Stimulated activated CD4-positive, alpha-beta T cell treated with anti-CD3 and anti-CD28 coated beads, Interleukin-1b, Interleukin-23, amount 100 ng/mL, for 4 hours (primary cell): ENCODE measurements at places on chromosomes 7 and 10.

GRCh38 chr10:73859428-73859783 is 14.9 kb downstream of the CAMK2G start:
- no peak for DNase-seq

DNA sequence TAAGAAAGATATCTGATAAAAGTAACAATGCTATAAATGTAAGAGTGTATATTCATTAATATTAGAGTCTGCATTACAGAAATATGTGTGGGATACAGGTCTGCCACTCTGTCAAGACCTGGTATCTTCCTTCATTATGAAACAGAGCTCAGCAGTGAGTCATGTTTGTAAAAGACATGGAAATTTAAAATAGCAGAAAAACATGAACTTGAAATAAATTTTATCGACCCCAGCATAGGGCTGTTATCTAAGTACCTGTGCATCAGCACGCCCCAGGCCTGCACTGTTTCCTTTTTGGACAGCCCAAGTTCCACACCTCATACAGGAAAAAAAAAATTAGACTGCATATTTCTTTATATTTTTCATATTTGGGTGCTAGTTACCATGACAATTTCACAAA is 58.0 kb upstream of the ZPBP start:
- no peak for DNase-seq

- no peak for DNase-seq
Observed at GRCh38 chr7:19017374-19017773, 100.1 kb downstream of the TWIST1 start.

DNA sequence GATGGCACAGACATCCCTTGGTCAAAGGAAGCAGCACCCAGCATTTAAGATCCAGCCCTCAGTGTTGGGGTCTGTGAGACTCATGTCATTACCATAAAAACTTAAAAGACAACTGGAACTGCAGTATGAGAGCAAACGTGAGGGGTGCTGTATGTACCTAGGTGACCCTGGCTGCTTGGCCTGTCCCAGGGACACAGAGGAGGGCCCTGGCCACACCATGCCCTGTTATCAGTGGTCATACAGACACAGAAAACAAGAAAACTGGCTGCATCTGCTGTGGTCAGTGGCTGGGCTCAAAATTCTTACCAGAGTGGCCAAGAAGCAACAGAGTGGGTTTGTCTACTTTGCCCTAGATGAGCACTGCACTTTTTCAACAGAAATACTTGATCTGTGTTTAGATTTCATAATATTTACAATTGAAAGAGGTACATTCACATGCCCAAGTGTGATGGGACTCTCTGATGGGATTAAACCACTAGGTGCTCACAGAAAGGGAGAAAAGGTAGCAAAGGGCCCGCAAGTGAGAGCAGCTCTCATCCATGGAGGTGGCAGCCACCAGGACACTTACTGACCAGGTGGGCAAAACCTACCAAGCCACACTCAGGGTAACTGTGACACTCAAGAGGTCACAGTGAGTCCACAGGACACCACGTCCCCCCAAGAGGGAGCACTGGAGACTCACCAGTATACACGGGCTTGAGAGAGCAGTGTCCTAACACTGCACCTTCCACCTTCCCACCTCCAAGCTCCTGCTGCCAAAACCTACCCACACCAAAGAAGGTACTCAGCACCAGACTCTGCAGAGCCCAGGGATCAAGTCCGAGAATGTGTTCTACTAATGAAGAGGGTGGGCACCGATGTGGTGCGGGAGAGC is 68.1 kb upstream of the CAMK2B start:
- no peak for DNase-seq

GRCh38 chr10:114103284-114103683 is 59.6 kb downstream of the ADRB1 start:
- DNase-seq = no peak

- no peak for DNase-seq
Observed at GRCh38 chr10:43093423-43094076, 16.7 kb downstream of the RET start.

DNA sequence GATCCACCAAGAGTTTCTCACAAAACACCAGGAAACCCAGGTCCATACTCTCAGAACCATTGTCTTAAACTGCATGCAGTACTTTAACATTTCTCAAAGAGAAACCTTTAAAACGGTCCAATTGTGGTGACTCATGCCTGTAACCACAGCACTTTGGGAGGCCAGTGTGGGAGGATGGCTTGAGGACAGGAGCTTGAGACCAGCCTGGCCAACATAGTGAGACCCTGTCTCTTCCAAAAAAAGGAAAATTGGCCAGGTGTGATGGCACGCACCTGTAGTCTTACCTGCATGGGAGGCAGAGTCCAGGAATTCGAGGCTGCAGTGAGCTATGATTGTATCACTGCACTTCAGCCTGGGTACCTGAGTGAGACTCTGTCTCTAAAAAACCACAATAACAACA is 97.5 kb upstream of the OIT3 start:
- no peak for DNase-seq

DNA sequence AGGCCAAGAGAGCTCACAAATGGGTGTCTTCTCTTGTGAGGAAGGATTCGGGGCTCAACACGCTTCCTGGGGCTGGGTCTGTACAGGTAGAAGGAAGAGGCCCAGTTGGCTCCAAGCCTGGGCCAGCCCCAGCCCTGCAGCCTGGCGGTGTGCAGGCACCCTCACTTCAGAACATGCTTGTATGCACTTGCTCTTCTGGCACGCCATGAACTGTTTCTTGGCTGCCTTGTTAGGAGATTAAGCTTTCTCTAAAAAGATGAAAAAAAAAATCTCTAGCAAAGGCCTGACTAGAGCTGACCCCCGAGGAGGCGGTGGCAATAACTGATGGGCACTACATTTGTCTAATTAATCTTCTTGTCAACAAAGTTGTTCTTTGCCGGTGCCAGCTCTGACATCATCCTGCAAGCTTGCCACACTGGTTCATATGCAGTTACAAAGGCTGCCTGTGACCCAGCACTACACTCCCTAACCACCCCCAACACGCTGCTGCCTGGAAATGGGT is 94.7 kb downstream of the WDR11 start:
- no peak for DNase-seq

DNA sequence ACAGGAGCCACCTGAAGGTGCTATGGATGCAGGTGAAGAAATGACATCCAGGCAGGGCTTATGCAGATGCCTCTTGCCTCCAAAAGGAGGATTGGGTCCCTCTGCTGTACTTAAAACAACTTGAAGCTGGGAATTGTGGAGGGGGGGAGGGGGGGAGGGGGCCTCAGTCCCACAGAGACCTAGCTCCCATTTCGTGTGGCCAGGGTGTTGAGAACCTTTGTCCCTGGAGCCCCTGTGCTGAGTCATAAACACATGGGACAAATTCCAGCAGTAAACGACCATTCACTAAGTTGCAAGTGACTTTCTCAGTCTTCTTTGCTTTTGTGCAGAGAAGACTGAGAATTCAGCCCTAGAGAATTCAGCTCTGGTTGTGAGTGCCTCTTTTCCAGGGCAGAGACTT is 96.5 kb upstream of the PODXL start:
- DNase-seq = no peak

DNA sequence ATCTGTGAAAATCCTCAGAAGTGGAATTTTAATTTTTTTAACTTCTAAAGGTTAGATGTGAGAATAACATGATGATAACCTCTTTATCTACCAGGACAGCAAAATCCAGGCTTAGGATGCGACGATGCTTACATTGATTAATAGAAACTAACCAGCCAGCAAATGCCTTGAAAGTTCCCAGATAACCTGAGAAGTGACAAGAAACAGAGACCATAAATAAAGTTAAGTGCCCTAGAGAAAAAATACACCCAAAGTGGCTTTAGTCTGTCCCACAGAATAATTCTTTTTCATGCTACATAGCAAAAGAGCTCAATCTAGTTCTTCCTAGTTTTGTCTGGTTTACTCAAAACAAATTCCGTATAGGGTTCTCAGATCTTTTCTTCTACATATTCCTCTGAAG is 262.7 kb downstream of the WDR11 start:
- DNase-seq = no peak

DNA sequence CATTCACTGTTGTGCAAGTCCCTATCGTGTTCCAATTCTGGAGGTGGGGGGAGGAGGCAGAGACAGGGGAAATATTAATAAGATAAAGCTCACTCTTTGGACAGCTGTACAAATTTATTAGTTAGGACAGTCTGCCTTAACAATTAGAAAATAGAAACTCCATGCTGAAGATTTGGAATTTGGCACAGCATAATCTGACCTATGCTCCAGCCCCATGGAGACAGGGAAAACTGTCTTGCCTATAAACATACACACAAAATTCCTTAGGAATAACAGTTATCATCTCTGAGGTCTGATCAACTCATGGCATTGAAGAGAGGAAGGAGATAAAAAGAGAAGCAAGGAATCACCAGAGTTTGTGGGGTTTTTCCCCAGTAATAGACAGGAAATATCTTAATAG is 335.4 kb upstream of the MEOX2 start:
- no peak for DNase-seq

- no peak for DNase-seq
Observed at GRCh38 chr7:149493366-149493765, 4.2 kb downstream of the ZNF746 start.

DNA sequence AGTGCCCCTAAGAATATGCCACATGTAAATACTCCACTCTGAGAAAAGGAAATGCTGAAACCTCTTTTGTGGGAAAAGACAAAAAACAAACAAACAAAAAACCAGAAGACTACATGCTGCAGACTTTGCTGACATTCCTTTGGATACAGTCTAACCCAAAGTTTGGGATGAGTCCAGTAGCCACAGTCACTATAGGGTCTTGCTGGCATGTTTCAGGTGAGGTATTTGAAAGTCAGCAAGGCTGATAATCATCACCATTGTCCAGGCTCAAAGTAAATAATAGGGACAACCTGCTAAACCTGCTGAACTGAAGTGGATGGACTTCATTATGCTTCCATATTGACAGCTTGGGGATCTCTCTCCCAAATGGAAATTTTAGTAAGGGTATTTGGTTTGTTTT is 1087.0 kb upstream of the LRRTM3 start:
- DNase-seq = no peak

- DNase-seq = no peak
Observed at GRCh38 chr7:67661-68395, 124.5 kb upstream of the FAM20C start.

GRCh38 chr10:117720931-117721835 is 178.6 kb downstream of the EMX2 start:
- no peak for DNase-seq

GRCh38 chr10:112475575-112476218 is 28.7 kb downstream of the VTI1A start:
- no peak for DNase-seq

DNA sequence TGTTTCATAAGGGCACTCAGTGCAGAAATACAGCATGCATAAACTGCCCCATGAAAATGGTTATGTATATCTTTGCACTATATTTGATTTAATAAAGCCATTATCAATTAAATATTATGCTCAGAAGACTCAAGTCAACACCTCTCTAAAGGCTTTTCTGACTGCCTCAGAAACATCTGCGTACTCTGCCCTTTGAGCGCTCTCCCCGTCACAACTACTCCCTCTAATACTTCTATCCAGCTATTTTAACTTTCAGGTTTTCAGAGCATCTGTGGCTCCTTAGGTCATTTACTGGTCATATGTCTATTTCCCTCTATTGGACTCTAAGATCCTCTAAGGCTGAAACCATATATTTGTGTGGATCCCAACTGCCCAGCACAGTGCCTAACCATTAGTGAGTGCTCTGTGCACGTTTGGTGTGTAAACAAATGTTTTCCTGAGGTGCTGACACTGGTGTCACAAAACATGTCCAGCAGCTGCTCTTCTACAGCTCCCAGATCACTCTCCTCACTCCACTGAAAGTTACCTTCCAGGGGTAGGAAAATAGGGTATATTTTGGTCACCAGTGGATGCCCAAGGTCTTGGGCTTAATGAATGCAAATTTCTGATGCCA is 179.1 kb downstream of the BTAF1 start:
- DNase-seq = no peak

DNA sequence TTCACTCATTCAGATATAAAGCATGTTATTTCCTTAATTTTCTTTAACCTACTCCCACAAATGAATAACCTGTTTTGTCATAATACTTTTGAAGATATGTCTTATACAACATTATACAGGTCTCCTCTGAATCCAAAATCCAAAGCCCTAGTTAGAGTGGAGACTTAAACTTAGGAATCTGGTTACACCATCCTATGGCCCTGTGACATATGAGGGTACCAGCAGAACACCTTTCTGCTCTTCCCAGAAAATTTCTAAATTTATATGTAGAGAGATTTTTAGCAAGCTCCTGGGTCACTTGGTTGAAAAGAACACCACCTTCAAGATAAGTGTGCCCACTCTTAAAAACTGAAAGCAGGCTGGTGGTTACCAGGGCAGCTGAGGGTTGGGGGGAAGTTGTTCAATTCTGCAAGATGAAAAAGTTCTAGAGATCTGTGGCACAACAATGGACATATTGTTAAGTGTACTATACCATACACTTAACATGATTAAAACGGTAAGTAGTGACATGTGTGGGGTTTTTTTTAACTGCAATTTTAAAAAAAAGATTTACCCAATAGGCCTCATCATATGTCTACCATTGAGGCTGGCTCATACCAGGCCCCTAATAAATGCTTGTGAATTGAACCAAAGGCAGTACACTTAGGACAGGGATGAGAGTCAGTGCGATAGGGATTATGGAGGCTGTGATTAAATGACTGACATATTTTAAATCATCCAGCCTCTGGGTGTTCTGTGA is 37.6 kb upstream of the KCNIP2 start:
- no peak for DNase-seq

DNA sequence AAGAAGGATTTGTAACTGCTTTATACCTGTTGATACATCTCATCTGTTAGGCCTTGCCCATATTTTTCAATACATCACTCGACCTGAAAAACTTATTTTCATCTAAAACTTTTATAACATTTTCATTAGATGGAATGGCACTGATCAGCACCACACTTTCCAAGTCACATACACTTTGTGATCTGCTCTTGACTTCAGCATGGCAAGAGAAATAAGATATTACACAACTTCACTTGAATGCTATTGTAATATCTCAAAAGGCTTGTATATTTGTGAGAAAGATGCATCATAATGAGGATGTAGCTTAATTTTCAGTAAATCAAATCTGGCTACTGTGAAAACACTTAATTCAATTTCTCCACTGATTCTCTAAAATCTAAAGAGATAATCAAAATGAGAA is 126.2 kb downstream of the MICU1 start:
- DNase-seq = no peak

- DNase-seq = no peak
Observed at GRCh38 chr7:16779051-16779450, 25.5 kb downstream of the TSPAN13 start.

DNA sequence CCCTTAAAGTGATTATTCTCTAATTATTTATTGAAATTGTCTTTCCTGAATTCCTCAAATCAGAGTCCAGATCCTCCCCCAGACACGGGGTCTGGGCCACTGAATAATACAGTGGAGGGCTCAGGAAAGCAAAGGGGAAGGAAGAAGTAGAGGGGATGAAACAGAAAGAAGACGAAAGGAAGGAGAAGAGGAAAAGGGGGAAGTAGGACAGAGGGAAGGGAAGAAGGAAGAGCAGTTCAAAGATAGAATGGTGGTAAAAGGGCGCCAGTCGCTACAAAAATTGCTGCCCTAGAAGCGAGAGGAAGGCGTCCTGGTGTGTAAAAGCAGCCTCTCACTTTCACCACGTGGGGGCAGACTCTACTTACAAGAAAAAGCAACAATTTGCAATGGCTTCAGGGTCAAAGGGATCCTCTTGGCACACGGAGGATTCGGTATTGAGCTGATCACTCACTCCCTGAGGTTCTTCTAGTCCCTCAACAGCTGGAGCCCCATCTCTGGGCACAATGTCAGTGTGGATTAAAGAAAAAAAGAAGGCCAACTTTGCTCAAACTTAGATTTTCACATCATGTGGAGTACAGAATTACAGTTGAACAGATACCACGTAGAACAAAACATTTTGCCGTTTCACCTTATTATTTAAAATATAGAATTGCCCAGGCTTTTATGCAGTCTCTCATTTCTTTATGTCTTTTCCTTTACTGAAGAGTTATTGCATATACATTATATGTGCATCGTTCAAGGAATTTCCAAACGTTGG is 31.4 kb upstream of the NPVF start:
- peak; percentile 22 for DNase-seq
